ENCODE measurements at places on chromosomes 1 and 21.

DNA sequence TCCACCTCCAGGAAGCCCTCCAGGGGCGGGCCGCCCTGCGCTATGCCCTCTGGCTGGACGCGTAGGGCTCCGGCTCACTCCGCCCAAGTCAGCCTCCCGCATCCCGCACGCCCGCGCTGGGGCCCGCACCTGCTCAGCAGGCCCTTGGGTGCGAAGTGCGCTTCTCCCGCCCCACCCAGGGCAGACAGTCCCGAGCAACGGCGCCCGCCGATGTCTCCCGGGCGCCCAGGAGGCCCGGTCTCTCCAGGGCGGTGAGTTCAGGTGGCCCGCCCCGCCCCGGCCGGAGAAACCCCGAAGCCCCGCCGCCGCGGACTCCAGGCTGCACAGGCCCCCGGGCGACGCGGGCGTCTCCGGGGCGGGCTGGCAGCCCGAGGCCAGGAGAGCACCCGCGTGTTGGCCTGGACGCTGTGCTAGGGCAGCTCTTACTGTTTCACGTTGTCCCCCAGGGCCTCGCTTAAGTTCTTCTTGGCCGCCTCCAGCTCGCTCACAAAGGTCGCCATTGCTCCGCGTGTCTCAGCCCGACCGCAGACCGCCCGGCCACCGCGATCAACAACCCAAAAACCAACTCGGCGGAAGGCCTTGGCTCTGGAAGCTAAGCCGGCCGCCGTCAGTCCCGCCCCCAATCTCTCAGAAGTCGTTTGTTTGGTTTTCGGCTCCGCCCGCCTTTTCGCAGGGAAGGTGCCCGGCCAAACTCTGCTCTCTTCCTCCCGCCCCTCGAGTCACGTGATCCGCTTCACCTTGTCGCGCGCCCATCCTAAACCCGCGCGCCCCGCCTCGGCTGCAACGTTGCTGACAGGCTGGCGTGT lies at the start of gene TADA1:
Gene TADA1 (minus strand): TSS at position 531 of the 806 bp plus-strand sequence. CDS start 31 bp downstream, at position 500.
- DNase-seq = peak; percentile 98

DNA sequence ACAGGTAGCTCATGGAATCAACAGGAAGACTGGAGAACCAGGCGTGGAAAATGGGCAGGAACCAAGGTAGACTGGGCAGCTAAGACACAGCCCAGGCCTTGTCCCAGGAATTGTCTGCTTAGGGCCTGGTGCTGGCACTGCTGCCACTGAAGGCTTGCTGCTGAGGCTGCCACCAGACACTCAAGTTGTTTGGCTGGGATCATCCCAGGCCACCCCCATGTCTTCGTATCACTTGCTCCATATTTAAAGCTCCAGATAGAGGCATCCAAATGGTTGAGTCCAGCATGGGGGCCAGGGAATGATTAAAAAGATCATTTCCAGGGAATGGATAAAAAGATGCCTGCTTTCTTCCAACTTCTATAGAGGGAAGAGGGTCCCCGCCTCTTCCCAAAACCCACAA lies 107.4 kb upstream of the GADD45A start:
- no peak for DNase-seq

DNA sequence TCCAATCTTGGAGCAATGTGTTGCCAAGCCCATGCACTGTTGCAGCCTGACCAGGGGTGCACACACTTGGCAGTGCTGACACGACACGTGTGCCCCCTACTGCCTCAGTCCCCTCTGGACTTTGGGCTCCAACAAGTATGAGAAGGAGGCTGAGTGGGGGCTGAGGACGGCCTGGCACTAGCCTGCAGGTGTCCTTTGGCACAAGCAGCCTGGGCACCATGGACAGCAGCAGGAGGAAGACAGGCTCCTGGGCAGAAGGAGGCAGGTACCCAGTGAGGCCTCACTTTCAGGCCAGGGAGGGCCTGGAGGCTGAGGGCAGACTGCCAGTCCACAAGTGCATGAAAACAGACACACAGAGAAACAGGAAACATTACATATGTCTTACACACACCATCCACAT lies 1702.9 kb upstream of the B3GALT2 start:
- no peak for DNase-seq

GRCh38 chr1:76827066-76827465 lies 40.2 kb upstream of the ST6GALNAC5 start:
- no peak for DNase-seq

DNA sequence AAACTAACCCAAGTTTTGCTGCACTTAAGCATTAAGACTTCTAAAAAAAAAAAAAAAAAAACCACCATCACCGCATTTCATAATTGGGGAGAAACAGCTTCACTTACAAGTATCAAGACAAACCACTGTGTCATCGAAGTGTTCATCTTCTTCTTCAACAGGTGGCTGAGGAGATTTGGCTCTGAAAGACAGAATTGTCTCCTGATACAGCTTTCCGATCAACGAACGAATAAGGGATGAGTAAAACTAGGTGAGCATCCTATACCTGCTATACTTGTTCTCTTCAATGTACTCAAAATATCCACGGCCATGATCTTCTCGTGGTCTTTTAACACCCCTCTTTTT lies 2.0 kb downstream of the HNRNPU start:
- no peak for DNase-seq

GRCh38 chr1:214993419-214993818 lies 89.1 kb upstream of the KCNK2 start:
- DNase-seq = no peak

- DNase-seq = no peak
Measured at GRCh38 chr1:246199086-246199645, 307.9 kb downstream of the SMYD3 start.
